Suppressor macrophage (primary cell): ENCODE measurements at places on chromosomes 1 and 21.

- no peak for DNase-seq
These were observed 143.2 kb downstream of the HHIPL2 start for GRCh38 chr1:222404710-222405109.

- DNase-seq = peak; percentile 62
These were observed at the start of gene DMBX1 for GRCh38 chr1:46489638-46490405. Gene DMBX1 (plus strand): TSS chr1:46489836. CDS start chr1:46507011, 17,175 bp downstream.

- no peak for DNase-seq
These were observed 95.3 kb upstream of the NRIP1 start for GRCh38 chr21:15160136-15160535.

DNA sequence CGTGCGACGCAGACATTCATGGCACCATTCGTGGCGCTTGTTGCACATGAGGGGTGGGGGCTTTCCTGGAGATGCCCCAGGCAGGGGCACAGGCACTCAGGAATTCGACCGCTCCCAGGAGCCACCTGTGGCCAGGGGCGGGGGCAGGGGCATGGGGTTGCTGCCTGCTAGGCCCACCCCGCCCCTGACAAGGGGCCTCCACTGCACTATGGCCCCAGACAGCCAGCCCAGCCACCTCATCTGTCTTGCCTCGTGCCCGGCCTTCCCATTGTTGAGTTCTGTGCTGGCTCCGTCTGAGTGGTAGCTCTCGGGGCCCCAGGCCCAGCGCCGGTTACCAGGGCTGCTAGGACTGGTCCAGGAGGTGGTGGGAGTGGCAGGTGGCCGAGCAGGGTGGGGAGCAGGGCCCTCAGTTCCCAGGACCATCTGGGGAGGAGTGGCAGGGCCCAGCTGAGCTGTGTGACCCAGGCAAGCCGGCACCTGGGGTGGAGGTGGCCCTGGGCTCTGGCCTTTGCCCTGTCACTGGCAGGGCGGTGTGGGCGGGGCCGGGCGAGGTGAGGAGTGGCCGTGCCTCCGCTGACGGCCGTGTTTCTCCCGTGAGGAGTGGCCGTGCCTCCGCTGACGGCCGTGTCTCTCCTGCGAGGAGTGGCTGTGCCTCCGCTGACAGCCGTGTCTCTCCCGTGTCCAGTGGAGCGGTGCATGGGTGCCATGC lies 1.9 kb downstream of the PLCH2 start:
- no peak for DNase-seq

DNA sequence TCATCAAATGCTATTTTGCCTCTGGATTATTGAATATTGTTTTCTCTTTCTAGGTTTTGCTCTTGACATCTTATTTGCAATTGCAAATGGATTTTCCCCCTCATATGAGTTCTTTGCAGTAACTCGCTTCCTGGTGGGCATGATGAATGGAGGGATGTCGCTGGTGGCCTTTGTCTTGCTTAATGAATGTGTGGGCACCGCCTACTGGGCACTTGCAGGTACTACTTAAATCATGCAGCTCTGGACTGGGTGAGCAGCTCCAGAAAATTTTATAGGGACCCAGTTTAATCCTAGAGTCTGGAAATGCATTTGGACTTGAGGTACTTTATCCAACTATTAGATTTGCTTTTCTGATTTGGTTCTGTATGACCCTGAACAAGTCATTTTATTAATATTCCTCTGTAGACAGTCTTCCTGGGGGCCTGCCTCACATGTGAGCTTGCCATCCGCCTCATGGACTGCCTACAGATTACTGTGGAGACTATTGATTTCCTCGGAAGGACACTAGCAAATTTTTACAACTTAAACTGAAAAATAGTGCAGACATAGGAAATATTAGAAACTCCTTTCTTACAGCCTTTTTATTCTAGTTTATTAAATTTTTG lies 44.5 kb downstream of the SLC22A15 start:
- peak; percentile 72 for DNase-seq

DNA sequence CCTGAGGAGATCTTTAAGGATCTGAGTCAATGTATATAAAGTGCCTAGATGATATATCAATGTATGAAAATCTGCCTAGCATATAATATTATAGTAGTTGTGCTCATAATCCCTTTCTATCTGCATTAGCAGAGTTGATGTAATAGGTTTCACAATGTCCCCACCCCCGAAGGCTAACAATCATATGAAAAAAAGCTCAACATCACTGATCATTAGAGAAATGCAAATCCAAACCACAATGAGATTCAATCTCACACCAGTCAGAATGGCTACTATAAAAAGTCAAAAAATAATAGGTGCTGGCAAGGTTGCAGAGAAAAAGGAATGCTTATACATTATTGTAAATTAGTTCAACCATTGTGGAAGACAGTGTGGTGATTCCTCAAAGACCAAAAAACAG lies 147.8 kb upstream of the DPT start:
- DNase-seq = no peak
